ENCODE measurements at places on chromosomes 2 and 18.

- no peak for DNase-seq
Measured at GRCh38 chr2:147679191-147679954, 165.5 kb upstream of the ACVR2A start.

- no peak for DNase-seq
Measured at GRCh38 chr2:189545418-189545817, 35.2 kb downstream of the SLC40A1 start.

DNA sequence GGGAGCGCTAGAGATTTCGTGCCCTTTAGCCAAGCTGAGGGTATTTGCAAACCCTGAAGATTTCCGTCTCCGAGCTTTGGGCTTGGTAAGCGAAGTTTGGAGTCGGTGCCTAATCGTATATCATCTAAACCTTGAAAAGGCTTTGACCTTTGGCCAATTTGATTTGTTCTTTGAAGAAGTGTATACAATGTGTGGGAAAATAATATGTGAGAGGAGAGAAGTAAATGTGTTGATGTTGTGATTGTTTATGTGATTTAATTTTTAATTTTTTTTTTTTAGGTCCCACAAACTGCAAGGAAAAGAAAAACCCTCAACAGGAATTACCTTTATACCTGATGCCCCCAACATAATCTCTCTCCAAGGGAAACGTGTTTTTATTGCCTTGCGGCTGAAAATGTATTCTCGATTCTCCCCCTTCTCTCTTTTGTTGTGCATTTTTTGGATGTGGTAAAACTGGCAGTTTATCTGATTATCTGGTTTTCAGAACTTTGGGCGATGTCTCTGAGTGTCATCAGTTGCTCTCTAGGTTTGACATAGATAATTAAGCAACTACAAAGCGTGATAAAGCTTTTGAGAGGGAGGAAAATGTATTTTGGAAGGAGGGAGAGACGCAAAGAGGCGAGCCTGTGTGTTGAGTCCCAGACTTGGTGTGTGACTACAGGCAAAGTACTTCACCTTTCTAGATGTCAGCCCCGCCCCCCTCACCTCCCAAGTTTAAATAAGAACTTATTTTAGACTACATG, 912 bp upstream of the FBXO11 start:
- DNase-seq, result peak; percentile 38

GRCh38 chr18:58638441-58638840, 9.6 kb upstream of the ALPK2 start:
- DNase-seq, result no peak

- DNase-seq, result no peak
Measured at GRCh38 chr2:50489092-50489491, 542.8 kb downstream of the NRXN1 start.

- DNase-seq, result no peak
Measured at GRCh38 chr2:98821629-98822135, 90.8 kb upstream of the MGAT4A start.

DNA sequence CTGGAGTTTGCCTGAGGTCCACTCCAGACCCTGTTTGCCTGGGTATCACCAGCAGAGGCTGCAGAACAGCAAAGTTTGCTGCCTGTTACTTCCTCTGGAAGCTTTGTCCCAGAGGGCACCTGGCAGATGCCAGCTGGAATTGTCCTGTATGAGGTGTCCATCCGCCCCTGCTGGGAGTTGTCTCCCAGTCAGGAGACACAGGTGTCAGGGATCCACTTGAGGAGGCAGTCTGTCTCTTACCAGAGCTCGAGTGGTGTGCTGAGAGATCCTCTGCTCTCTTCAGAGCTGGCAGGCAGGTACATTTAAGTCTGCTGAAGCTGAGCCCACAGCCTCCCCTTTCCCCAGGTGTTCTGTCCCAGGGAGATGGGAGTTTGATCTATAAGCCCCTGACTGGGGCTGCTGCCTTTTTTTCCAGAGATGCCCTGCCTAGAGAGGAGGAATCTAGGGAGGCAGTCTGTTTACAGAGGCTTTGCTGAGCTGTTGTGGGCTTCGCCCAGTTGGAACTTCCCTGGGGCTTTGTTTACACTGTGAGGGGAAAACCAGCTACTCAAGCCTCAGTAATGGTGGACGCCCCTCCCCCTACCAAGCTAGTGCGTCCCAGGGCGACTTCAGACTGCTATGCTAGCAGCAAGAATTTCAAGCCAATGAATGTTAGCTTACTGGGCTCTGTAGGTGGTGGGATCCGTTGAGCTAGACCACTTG, 34.7 kb downstream of the TFPI start:
- DNase-seq, result no peak

DNA sequence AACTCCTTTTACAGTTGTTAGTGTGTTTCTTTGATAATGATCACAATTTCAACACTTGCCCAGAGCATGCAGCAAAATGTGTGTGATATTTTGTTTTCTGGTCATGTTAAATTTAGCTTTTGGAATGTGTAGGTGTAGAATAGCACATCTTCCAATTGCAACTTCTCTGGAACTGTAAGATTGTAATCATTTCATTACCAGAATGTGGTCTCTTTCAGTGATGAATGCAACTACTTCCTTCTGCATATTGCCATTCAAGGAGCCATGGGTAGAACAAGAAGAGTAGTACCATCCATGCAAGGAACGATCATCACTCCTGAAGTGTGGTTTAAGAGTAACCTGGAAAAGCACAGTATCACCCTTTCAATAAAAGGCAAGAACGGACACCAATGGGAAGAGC, 548.8 kb upstream of the ZNF804A start:
- DNase-seq, result no peak

GRCh38 chr2:118846953-118847761, at the start of gene EN1:
EN1 (minus strand) TSS chr2:118847648; CDS start chr2:118847167, 481 bp downstream.
- no peak for DNase-seq

DNA sequence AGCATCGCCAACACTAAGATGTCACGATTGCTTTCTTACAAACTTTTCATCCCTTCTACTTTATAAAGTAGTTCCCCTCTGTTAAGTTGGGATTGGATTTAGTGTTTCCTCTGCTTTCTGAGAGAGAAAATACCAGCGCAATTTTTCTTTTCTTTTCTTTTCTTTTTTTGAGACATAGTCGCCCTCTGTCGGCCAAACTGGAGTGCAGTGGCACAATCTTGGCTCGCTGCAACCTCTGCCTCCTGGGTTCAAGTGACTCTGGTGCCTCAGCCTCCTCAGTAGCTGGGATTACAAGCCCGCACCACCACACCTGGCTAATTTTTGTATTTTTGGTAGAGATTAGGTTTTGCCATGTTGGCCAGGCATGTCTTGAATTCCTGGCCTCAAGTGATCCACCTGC, 9.0 kb downstream of the RELCH start:
- no peak for DNase-seq

- no peak for DNase-seq
Measured at GRCh38 chr2:28821295-28821958, 10.8 kb downstream of the SPDYA start.

- DNase-seq, result no peak
Measured at GRCh38 chr18:74806700-74807416, 209.2 kb downstream of the ZNF407 start.

GRCh38 chr2:84537251-84537650, 21.0 kb downstream of the DNAH6 start:
- DNase-seq, result no peak

GRCh38 chr2:186748354-186748753, 54.5 kb downstream of the FAM171B start:
- DNase-seq, result no peak

GRCh38 chr2:121205321-121205942, 79.6 kb downstream of the TFCP2L1 start:
- no peak for DNase-seq

DNA sequence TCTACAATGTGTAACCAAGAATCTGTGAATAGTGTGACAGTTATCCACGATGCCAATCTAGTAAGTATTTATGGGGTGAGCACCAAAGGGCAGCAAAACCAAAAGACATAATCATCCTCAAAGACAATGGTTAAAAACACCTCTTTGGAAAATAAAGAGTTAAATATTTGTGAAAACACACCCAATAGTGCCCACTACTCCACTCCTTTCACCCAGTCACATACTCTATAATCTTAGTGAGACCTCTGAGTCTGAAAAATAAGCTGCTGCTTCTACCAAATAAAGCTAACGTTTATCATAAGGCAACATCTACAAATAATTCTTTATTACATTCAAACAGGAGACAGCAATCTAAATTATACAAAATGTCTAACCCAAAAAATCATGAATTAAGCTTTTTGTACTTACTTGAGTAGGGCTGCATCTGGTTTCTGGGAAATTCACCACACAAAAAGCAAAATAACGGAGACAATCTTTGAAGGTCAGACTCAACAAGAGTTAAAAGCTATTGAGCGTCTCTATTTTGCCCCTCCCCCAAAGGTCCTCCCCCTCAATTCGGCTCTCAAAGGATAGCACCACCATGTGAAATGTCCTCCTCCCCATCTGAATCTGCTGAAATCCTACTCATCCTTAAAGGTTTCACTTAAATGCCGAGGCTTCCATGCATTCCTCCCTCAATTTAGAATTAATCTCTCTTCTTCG, 2.0 kb downstream of the RAPH1 start:
- no peak for DNase-seq

- DNase-seq, result no peak
Measured at GRCh38 chr18:12890964-12891363, 6.9 kb upstream of the PTPN2 start.

DNA sequence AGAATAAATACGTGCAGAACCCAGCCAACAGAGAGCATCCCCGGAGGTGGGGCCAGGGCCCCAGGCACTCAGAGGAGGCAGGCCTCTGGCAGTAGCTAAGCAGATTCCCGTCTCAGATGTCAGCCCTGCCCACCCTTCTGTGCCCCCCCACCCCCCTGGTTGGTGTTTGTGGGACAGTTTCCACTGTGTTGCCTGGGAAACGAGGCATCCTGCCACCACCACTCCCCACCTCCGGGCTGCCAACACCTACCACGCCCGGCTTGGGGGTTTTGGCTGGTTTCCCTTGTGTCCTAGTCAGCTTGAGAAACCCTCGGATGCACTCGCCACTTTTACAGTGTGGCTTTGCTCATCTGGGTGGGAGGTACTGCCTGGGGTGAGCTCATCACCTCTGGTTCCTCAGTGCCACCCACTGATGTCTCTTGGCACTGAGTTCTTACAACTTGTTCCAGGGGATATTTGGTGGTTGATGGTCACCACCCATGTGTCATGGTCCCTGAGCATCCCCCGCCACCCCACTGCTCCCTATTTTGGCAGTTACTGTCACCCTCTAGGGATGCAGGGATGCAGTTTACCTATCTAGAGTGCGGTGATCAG, 72.4 kb upstream of the YWHAQ start:
- DNase-seq, result peak; percentile 73

GRCh38 chr2:106885971-106886915, at the start of gene ST6GAL2:
ST6GAL2 (minus strand) TSS chr2:106886167; CDS start chr2:106843977, 42,190 bp downstream.
- DNase-seq, result no peak

- DNase-seq, result no peak
Measured at GRCh38 chr2:85706599-85707296, 12.6 kb downstream of the GNLY start.

DNA sequence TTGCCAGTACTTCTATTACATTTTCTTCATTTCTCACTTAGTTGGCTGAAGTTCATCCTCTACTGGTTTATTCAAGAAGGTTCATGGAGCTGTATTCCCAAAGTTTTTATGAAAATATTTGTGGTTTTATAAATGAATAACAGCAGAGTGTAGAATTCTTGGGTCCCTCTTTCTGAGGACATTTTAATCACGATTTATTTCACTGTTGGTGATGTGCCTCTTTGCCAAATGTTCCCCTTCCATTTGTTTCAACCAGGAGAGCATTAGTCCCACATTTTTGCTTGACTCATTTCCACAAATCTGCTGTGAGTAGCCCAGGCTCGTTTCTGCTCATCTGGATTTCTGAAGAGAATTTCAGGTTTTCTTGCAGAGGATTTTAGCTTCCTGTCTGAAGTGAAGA, 20.8 kb downstream of the COPS7B start:
- DNase-seq, result no peak

DNA sequence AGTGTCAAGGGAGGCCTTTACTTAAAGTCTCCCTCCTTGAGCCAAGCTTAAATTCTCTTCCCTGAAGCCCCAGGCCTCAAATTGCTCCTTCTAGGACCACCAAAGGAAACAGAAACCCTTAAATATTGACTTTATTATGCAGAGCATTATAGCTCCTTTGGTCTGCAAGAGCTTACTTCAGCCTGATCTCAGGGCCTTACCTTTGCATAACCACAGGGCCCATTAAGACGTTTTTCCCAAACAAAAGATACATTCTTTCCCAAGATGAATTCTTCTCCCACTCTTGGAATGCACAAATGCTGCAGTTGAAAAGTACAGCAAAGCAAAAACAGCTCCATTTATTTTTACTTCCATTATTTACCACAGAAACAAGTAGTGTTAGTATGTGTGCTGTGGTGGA, 130.8 kb downstream of the B3GNT2 start:
- DNase-seq, result no peak

- no peak for DNase-seq
Measured at GRCh38 chr18:26225022-26225693, 1.1 kb upstream of the TAF4B start.

- DNase-seq, result no peak
Measured at GRCh38 chr2:57523304-57523703, 523.3 kb upstream of the VRK2 start.

GRCh38 chr2:59217360-59217759, 976.2 kb upstream of the FANCL start:
- no peak for DNase-seq

DNA sequence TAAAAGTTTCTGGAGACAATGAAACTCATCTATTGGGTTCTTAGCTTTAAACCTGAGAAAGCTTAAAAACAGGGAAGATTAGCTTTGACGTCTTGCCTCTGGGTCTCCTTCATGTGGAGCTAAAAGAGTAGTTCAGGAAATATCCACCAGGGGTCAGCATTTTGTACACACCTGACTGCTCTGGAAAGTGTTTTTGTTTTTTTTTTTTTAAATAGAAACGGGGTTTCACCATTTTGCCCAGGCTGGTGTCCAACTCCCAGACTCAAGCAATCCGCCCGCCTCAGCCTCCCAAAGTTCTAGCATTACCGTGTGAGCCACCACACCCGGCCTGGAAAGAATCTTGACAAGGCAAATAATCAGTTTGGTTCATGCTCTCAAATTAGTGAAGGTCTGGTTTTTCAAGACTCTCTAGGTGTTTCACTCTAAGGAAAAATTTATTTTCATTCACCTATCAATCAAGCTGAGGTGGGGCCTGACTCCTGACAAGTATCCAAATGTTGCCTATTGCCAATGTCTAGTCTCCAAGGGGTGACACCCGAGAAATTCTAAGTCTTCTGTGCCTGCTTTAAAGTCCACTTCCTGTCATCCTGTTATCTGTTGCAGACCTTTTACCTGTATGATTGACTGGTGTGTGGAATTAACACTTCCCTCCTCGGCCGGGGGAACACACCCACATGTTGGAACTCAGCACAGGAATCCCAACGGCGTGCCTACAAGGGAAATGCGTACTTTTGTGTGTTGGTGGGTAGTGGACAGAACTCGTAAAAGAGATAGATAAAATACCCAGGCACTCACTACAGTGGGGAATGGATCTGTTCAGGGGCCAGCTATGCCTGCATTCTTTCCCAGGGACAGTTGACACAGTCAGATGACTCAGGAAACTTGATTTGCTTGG, 11.3 kb downstream of the IL1RN start:
- DNase-seq, result no peak

- DNase-seq, result no peak
Measured at GRCh38 chr2:656676-657075, 20.5 kb downstream of the TMEM18 start.

GRCh38 chr2:10446631-10447030, 1.5 kb downstream of the ODC1 start:
- no peak for DNase-seq

Measured in activated CD8-positive, alpha-beta memory T cell treated with anti-CD3 and anti-CD28 coated beads for 1 hour (primary cell).